ENCODE measurements at places on chromosomes 13 and 19. TPM values are rescaled to one million over a fixed set of nuclear protein-coding genes. Genes with fewer than 3 reads are reported as not detected.

SERP2 gene
- 49.9 TPM for polyA plus RNA-seq

TMEM59L gene
- 307 TPM for polyA plus RNA-seq

CDC42EP5 gene
- polyA plus RNA-seq = 24.1 TPM

MED25 gene
- 68.2 TPM for polyA plus RNA-seq

SRRM5 gene
- polyA plus RNA-seq = 2.5 TPM

SYNE4 gene
- polyA plus RNA-seq = 6.8 TPM

PPP1R37 gene
- polyA plus RNA-seq = 39.6 TPM

CEACAM4 gene
- polyA plus RNA-seq = not detected

DKKL1 gene
- polyA plus RNA-seq = 3.2 TPM

PRSS57 gene
- 0.15 TPM for polyA plus RNA-seq

RDH8 gene
- not detected for polyA plus RNA-seq

ZNF560 gene
- 0.96 TPM for polyA plus RNA-seq

GRCh38 chr19:8654591-8655339, 24.3 kb downstream of the NFILZ start:
- DNase-seq = peak; percentile 17

DNA sequence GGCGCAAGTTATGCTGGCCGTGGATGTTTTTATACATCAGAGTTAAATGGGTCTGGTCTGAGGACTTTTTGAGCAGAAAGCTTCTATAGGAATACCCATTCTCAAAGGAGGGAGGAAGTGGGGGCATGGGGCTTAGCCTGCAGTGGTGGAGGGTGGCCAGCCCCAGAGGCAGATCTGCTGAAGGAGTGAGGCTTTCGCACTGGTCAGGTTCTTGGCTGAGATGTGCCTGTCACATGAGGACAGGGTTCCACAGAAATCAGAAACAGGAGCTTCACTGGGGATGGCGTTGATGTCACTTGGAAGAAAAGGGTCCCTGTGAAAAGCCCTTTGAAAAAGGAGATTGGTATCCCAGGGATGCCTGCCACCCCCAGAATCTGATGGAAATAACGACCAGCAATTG, 100.7 kb upstream of the MCF2L start:
- no peak for DNase-seq

- peak; percentile 56 for DNase-seq
These were observed 151.7 kb downstream of the DCLK1 start for GRCh38 chr13:35979361-35979951.

DNA sequence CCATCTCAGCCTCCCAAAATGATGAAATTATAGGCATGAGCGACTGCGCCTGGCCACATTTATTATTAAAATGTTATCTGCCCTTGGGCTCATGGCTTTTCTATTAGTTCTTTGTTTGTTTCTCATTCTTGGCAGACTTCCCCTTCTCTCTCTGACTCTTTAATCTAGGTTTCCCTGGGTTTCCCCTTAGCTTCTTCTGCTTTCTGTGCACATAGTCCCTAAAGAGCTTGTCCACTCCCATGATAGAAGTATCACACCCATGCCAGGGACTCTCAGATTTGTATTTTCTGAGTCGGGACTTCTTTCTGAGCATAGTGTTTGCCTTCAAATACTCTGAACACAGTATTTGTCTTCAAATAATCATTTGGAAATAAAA, 38.6 kb upstream of the ITM2B start:
- no peak for DNase-seq

- no peak for DNase-seq
These were observed 8.7 kb downstream of the RNU6-9 start for GRCh38 chr19:902093-902370.

DNA sequence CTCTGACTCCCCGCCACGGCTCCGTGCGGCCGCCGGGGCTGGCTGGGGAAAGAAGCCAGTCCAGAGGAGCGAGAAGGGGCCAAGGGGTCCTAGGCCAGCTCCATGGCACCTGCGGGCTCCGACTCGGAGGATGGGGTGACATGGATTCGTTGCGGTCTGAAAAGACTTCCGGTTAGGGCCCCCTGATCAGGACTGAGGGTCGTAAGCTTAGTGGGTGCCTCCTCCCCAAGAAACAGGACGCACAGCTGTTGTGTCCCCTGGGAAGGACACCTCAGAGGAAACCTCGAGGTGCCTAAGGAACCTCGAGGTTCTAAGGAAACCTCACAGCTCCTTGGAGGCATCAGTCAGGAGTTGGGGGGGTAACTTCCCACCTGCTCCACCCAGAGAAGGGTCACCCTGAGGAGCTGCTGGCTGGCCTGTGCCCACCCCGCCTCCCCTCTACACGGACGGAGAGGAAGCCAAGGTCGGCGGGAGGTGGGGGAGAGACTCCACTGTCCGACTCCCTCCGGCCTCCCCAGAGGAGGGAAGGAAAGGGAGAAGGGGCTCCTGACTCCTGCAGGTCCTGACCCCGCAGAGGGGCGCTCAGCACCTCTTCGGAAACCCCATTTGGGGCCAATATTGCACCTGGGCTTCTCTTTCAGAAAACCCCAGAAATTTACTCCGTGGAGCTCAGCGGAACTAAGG, 855 bp downstream of the ATP12A start:
- DNase-seq = no peak

GRCh38 chr19:42272989-42273406, 3.9 kb downstream of the CIC start:
- no peak for DNase-seq

GRCh38 chr19:15239337-15239949, 7.2 kb upstream of the EPHX3 start:
- DNase-seq = no peak

- DNase-seq = no peak
These were observed 28.7 kb upstream of the AMER2 start for GRCh38 chr13:25200783-25201182.

DNA sequence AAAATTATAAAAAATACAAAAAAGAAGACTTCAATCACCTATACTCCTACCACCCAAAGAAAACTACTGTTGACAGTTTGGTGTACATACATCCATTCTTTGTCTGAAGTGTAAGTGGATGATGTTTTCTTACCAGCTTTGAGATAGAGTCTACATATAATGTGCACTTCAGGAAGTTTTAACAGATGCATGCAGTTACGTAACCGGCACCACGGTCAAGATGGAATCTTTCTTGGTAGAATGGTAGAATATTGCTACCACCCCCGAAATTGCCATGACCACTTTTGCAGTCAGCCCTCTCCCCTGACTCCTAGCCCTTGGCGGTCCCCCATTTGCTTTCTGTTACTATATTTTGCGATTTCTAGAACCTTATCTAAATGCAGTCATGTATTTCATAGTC, 1.4 kb downstream of the CUL4A start:
- DNase-seq = no peak

DNA sequence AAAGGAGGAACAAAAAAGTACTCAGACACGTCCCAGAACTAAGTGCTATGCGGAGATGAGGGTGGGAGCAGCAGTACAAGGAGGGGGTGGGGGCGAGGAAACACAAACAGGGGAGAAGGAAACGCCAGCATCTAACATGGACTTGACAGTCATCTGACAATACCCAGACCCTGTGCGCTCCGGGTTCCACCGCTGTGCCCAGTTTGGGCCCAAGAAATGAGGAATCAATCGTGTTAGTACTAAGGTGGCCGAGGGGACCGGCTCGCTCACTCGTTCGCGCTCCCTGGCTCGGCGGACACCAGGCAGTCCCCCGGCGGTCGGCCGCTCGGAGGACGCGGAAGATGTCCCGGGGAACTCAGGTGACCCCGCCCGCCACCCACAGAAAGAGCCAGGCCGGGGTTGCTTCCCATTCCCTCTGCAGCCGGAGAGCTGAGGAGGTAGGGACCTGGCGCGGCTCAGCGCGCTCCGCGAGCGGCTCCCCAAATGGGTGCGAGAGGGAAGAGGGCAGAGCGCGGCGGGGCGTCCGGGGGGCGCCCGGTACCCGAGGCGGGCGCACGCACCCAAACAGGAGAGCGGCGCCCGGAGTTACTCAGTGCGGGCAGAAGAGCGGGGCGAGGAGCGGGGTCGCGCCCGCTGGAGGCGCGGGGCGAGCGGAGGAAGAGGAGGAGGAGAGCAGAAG, 616 bp downstream of the TSHZ3 start:
- no peak for DNase-seq

DNA sequence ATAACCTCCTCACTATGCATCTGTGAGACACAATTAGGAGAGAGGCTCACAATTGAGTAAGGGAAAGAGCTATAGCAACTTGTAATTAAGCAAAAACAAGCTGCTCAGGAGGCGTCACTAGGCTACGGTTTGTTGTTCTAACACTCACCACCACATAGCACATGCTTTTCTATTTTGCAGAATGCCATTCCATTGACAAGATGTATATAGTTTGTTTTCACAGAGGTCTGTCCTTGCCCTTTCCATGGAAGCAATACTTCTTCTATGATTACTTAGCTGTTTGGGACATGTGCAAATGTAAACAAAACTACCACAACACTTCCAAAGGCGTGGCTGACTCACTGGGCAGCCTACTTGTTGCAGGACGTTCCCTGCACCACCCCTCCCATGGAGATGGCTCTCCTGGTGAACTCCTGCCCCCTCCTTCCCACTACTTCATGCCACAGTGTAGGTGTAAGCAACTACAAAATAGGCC, 33.9 kb upstream of the FAM216B start:
- DNase-seq = no peak

DNA sequence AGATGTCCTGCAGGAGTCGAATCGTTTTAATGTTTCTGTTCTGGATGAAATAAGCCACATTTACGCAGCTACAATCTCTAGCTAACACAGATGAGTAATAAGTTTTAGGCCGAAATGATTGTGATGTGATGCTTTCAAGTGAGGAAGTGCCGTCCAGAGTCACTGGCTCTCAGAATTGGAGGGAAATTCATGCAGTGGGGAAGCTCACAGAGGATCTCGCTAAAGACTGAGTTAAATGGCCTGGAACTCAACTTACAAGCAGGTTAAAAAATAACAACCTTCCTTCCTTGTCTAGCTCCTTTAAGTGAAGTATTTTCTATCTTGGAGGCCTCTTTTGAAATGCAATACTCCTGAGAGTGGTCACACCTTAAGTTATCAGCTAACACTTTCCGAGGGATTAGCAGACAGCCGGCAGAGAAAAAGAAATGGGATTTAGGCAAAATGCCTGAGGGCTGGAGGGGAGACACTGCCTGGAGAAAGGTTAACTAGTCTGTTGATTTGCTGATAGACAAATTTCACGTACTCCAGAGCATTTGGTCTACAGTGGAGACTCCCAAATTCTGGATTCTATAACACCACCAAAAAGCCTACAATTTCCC, 74.2 kb downstream of the IRS2 start:
- DNase-seq = no peak

- no peak for DNase-seq
These were observed 3.7 kb upstream of the TRIM13 start for GRCh38 chr13:49993111-49993510.

DNA sequence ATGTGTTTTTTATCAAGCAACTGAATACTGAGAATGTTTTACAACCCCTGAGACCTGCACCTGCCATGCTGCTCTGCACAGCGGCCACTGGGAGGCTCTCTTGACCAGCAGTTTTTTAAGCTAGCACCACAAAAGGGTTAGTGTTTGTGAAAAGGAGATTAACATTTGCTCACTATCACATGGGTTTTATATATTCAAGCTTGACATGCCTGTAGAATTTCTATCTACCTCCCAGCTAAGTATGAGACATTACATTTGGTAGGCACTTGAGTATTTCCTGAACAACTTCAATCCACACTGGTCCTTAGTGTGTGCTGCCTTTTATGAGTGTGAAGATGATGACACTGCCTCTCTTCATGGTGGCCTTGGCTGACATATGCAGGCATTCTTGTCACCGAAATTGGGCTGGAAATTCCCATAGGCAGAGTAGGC, 1238.9 kb downstream of the UQCRFS1 start:
- peak; percentile 90 for DNase-seq

DNA sequence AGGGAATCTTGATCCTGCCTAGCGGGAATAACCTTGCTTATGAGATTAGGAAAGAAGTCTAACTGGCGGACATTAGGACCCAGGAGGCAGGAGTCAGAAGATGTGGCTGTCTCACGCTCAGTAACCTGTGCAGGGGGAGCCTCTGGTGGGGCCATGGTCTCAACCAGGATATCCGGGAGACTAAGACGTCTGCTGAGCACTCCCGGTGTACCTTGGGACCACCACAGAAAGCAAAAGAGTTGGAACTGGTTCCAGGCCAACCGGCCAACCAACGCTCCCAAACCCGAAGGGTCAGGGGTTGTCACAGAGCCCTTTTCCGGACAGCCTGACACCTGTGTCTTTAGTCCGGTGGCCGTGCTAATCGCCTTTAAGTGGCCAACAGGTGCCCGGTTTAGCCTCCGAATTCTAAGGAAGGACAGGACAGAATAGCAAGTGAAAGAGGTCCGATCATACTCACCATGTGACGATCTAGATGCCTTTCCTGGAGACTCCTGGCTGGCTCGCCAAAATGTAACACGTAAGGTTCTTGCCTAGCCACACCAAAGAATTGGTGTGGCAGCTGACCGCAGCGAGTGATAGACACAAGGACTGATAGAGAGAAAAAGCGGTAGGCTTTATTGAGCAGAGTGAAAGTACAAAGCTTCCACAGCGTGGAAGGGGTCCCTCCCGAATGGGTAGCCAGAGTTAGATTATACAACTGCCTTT, 103.9 kb upstream of the DIAPH3 start:
- no peak for DNase-seq

GRCh38 chr19:53328967-53329366, 4.6 kb upstream of the ZNF845 start:
- peak; percentile 22 for DNase-seq

GRCh38 chr13:32409561-32410421, 18.1 kb downstream of the N4BP2L1 start:
- DNase-seq = peak; percentile 57

DNA sequence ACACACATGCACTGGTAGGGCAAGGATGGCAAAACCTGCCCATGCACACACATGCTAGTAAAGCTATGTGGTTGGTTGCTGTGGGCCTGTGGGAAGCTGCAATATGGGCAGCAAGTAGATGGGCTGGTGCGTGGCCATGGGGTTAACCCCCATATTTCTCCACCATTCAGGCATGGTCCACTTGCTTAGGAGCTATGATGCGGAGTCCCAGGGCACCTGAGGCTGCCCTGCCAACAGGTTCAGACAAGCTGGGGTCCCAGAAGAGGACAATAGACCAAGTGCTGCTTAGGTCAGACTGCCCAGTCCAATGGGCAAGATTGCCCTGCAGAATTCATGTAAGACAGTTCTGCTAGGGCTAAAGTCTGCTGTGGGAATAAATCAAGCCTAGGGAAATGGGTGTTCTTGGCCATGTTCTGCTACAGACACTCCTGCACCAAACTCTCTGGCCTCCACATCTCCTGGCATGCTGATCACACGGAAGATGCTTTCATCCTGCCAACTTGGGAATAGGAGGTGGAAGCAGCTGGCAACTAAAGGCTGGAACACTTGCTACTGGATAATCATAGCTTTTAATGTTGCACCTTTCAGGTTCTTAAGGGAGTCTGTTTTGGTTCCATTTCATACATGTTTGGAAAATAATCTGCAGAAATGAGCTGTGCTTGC, 646.3 kb upstream of the SLITRK1 start:
- DNase-seq = peak; percentile 26
